ENCODE measurements at places on chromosomes 2 and 18.
A peak's percentile ranks its signal among the peaks of the same experiment; 100 is the strongest.

GRCh38 chr2:69715964-69716363 lies 26.0 kb upstream of the ANXA4 start:
- DNase-seq: no peak

DNA sequence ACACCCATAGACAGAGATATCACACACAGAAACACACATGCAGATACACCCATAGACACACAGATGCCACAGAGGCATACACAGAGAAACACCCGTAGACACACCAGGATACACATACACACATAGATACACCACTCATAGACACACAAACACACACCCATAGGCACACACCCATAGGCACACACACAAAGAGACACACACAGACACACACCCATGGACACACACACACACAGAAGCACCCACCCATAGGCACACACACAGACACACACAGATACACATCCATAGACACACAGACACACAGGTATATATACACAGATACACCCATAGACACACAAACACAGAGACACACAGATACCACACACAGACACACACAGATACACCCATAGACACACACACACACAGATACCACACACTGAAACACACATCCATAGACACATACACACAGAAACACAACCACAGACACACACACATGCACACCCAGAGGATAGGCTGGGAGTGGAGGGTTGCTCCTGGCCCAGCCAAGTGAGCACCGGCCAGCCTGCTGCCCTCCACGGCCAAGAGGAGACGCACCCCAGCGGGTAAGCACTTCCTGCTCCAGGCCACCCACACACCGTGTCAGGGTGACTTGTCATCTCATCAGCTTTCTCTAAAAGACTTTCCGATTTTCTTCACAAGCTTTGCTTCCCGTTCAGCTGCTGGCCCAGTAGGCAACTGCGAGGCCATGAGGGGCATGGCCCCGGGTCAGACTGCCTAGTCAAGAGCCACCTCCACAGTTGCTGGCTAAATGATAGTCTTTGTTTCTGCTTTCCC lies 14.1 kb upstream of the CNNM3 start:
- DNase-seq: no peak

GRCh38 chr2:715854-716560 lies 38.8 kb upstream of the TMEM18 start:
- no peak for DNase-seq

DNA sequence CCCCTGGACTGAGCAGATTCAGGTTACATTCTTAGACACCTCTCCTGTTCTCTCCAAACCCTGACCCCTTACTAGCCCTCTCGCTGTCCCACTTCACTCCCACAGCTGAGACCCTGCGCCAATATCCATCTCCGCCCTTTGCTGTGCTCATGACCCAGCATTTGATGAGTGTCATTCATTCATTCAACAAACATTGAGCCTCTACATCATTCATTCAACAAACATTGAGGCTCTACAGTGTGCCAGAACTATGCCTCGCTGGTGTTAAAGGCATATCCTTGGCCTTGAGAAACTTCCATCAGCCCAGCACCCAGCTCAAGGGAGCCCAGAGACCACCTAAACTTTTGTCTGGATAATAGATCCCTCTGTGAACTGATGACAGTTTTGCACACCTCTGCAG lies 41.9 kb upstream of the MRPL33 start:
- no peak for DNase-seq

GRCh38 chr2:19682493-19682892 lies 219.3 kb downstream of the TTC32 start:
- DNase-seq: no peak

DNA sequence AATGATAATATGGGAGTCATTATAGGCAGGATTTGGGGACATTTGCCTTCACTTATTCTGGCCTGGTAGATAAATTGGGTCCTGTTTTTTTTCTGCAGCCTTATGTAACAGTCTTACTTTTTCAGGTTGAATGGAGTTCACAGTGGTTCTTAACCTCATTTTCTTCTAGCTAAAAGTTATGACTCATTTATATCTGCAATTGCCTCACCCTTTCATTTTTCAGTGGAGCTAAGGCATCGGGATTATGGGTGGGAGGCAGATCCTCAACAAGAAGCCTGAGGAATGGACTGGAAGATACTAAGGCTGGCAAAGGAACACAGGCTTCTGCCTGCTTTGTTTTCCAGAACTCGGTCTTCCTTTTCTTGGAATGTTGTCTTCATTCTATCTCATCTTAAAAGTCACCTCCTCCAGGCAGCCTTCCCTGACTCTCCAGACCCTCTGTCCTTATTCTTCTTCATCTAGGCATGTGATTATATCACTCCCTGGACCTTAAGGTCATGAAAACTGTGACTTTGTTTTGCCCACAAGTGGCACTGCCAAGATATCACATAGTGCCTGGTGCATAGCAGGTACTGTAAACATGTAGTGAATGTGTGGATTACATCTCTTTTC lies 41.0 kb upstream of the ACSL3 start:
- no peak for DNase-seq

GRCh38 chr2:161146209-161146775 lies 13.9 kb upstream of the TANK start:
- DNase-seq: no peak

DNA sequence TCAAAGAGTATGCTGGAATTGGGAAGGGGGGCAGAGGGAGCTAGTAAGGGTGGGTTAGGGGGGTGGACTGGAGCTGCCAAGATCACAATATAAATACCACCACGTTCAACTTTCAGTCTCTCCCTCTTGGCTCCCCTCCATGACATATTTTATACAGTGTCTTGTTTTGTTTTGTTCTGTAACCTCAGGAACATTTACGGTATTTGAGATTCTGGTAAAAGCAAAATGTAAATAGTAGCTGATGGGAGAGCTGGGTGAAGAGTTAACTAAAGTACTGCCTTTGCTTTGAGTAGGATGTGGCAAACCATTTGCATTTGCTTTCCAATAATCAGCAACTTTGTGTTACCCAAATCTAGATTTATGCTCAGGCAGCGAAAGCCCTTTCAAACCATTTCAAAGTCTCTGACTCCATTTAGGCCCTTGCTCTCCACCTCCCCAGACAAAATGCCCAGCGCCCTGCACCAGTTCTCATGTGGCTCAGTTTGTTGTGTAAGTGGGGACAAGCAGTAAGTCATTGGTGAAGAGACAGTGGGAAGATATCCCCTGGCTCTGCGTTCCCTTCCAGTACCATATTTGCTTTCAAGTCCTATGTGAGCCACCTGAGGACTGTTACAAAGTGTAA lies 17.4 kb downstream of the IRS1 start:
- no peak for DNase-seq

DNA sequence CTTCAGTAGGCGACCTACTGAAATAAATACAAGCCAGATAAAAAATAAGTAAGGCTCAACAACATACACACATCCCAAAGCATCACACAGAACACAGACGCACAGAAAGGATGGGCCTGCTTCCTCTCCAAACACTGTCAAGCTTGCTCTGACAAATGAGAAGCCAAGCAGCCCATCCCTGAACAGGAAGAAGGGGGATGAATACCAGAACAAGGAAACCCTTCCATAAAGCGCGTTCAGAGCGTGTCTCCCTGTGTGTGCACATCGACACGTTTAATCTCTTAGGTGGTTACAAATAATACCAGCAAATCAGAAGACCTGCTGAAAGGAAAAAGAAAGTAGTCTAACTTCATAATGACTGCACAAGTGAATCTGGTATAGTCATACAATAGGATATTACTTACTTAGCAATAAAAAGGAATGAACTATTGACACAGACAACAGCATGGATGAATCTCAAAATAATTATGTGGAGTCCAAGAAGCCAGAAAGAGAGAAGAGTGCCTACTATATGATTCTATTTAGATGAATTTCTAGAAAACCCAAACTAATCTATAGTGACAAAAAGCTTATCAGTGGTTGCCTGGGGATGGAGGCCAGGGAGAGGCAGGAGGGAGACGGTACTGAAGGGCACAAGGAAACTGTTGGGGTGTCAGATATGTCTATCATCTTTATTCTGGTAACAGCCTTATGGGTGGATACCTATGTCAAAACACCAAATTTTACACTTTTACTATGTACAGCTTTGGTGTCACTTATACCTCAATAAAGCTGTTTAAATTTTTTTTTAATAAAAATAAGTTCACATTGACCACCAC lies 26.8 kb downstream of the MBOAT2 start:
- no peak for DNase-seq

GRCh38 chr18:56146565-56146964 lies 491.8 kb downstream of the TXNL1 start:
- DNase-seq: no peak

DNA sequence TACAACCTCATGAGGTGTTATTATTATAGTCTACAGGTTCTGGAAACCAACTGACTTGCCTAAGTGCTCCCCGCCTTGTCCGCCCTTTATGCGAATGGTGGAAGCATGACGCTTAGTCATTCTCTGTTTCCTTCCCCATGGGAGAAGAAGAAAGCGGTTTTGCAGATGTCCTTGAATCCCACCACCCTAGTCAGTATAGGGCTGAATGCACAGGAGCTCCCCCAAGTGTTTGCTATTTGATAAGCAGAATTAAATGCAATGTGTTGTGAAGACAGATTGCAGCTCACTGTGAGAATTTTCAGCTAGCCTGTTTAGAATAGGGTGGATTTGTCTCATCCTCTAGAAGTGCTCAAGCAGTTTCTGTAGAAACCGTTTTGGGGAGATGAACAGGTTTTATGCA lies 652.0 kb downstream of the DCC start:
- no peak for DNase-seq

DNA sequence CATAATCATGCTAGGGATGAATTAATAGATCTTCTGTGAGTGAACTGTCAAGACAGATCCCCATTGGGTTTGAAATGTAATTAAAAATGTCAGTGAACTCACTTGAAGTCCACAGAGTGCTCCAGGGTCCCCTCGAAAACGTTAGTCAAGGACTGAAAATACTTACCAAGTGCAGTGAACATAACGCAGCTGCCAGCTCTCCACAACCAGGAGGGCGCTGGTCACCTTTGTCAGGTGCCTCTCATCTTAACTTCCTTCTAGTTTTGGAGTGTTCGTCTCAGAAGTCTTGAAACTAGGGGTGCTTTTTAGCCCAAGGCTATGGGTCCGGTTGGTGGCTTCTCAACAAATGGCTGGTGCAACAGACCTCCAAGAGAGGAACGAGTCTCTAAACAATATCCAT lies 70.7 kb downstream of the NCK2 start:
- DNase-seq: no peak

DNA sequence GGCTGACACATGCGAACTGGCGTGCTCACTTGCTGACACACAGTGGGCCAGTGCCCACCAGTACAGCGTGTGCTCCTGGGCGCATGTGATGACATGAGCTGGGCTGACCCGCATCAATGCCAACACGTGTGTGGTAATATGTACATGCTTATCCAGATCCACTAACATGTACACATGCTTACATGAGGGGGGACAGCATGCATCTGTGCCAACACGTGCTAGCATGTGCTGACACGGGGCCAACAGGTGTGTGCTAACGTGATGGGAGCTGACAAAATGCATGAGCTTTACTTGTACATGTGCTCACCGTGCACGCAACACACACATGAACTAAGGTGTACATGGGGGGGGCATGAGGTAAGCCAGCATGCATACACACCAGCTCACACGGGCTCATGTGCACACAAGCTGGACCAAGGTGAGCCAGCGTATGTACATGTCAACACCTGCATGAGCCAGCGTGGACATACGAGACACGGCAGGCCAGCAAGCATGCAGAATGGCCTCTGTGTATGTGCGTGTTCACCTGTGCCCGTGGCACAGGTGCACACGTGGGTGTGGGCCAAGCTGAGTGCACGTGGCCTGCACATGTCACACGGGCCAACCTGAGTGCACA lies 28.5 kb downstream of the GPC1 start:
- DNase-seq: no peak

GRCh38 chr2:92074549-92074898 lies 2796.7 kb upstream of the TEKT4 start:
- no peak for DNase-seq

DNA sequence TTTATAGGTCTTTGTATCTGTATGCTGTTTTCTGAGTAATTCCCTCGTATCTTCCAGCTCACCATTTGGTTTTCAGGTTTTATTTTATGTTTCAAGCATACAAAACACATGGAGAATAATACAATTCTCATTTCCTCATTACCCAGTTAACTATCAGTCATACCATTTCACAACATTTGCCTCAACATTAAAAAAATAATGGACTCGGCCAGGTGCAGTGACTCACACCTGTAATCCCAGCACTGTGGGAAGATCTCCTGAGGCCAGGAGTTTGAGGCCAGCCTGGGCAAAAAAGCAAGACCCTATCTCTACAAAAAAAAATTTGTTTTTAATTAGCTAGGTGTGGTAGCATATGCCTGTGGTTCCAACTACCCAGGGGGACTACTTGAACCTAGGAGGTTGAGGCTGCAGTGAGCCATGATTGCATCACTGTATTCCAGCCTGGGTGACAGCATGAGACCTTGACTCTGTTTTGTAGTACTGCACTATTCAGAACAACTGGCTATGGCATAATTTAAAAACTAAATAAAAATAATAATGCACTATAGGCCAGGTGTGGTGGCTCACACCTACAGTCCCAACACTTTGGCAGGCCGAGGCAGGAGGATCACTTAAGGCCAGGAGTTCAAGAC lies 20.3 kb downstream of the NPC1 start:
- no peak for DNase-seq

DNA sequence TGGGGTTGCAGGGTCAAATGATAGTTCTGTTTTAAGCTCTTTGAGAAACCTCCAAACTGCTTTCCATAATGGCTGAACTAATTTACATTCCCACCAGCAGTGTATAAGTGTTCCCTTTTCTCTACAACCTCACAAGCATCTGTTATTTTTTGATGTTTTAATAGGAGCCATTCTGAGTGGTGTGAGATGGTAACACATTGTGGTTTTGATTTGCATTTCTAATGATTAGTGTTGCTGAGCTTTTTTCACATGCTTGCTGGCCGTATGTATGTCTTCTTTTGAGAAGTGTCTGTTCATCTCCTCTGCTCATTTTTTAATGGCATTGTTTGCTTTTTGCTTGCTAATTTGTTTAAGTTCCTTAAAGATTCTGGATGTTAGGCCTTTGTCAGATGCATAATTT lies 107.7 kb downstream of the PDE11A start:
- DNase-seq: no peak

- DNase-seq: peak; percentile 66
These were observed 454.1 kb downstream of the MEIS1 start for GRCh38 chr2:66888791-66889631.

DNA sequence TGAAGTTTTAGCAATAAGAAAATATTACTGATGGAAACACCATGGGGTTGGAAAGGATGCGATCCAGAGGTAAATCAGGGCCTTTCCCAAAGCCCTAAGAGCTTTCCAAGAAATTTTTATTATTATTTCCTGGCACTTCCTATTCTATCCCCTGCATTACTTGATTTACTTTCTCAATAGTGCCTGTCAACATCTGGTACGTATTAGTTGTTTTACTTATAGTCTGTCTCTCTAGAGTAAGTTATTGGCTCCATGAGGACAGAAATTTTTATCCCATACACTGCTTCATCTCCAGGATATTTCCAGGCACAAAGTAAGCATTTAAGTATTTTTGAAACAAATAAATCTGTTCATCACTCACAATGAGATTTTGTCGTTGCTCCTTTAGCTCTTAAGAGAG lies 18.1 kb downstream of the PPP4R1 start:
- DNase-seq: no peak

- DNase-seq: no peak
These were observed 876 bp upstream of the CYP27A1 start for GRCh38 chr2:218780851-218781690.

All from RWPE2 (cell line).